ENCODE measurements at places on chromosomes 5 and 9. TPM values are rescaled to one million over a fixed set of nuclear protein-coding genes. Genes with fewer than 3 reads are reported as not detected.

GRCh38 chr5:30390095-30390494, 803.4 kb upstream of the CDH6 start:
- no peak overlapping the region for H3K27ac ChIP-seq
- H3K36me3 ChIP-seq, result no peaks in the 10 kb centered on the region
- no peak for DNase-seq
- no peaks in the 10 kb centered on the region for H3K27me3 ChIP-seq
- no peaks in the 10 kb centered on the region for H3K4me1 ChIP-seq

- peak overlapping the region; percentile 45 for H3K27ac ChIP-seq
- DNase-seq, result peak; percentile 63
- H3K36me3 ChIP-seq, result peaks cover 47% of the 10 kb centered on the region
- no peaks in the 10 kb centered on the region for H3K27me3 ChIP-seq
- no peak overlapping the region for H3K4me3 ChIP-seq
- peaks cover 35% of the 10 kb centered on the region for H3K4me1 ChIP-seq
Observed at GRCh38 chr9:111937781-111938426, 41.3 kb downstream of the UGCG start.

NUP214 gene
- total RNA-seq, result 22.3 TPM

KCTD16 gene
- total RNA-seq, result 0.65 TPM
